ENCODE measurements at places on chromosomes 2 and 18. TPM values are rescaled to one million over a fixed set of nuclear protein-coding genes. Genes with fewer than 3 reads are reported as not detected.
A peak's percentile ranks its signal among the peaks of the same experiment; 100 is the strongest.

Gene COL4A4
- total RNA-seq: 36.1 TPM

DNA sequence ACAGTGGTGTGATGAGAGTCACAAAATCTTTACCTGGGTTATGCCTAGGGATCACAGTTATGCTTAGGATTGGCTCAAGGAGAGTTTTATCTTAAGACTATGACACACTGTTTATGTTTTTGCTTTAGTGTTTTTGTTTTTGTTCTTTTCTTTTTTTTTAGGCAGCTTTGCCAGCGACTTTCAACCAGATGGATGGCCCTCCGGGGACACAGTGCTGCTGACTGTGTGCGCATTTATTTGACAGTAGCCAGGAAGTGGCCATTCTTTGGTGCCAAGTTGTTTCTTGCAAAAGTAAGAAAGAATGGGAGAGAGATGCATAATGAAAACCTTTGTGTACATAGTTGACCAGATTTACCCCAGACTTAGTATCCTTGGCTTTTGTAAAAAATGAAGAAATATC, 15.1 kb upstream of the DYNC2LI1 start:
- no peak for DNase-seq

Gene CROCC2
- total RNA-seq: 0.26 TPM

Gene PROM2
- 6.0 TPM for total RNA-seq

- DNase-seq: no peak
These were observed 74.7 kb downstream of the TNFRSF11A start for GRCh38 chr18:62399781-62400308.

DNA sequence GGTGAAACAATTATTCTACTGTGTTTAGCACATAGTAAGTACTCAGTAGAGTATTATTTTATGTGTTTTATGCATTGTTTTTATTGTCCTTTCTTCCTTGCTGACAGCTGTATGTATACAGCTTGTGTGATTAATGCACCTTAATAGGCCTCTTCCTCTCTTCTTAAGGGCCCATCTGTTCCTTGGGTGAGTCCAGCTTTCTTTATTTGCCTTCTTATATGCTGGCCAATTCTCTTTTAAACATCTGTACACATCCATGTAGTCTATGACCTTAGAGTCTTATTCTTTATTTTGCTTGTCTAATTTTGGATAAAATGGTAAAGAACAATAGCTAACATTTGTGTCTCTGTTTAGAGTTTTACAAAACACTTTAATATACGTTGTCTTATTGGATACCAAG, 333.7 kb upstream of the MEIS1 start:
- no peak for DNase-seq

GRCh38 chr2:206092297-206092696, 6.3 kb upstream of the INO80D start:
- DNase-seq: no peak

Gene SPHKAP
- total RNA-seq: 0.35 TPM

DNA sequence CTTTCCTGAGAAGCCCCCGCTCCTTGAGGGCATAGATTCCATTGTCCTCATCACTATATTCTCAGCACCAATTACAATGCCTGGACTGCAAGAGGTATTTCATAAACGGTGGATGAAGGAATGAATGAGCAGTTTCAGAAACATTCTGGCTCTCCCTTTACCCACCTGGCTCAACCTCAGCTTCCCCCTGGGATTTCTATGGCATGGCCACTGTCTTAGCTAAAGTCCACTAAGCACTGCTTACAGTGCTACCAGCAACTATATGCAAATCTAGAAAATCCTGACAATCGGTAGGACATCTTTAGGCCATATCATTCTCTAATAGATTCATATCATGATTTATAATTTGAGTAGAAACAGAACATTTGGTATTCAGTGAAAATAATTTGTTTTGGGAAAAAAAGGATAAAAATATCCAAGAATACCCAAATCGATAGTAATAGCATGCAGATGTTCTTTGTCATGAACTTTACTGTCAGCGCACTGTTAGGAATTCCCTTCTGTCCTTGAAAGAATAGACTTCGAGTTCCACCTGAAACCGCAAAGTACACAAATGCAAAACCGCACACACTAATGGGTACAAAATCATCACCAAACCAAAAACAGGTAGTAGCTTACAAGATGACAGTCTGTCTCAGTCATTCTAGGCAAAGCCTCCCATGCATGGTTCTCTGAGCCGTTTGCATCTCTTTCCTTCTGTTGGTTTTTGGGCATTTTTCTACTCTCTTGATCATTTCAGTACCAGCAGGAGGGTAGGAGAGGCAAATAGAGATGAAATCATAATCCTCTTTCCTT, 303.6 kb upstream of the ID2 start:
- no peak for DNase-seq

Gene LONRF2
- total RNA-seq: 4.2 TPM

GRCh38 chr2:30509716-30510115, 62.7 kb downstream of the LCLAT1 start:
- no peak for DNase-seq

GRCh38 chr18:75360941-75361340, 66.6 kb downstream of the SMIM21 start:
- no peak for DNase-seq

Gene OR6B2
- not detected for total RNA-seq

Gene COMMD1
- 30.3 TPM for total RNA-seq

Gene PTPRN
- not detected for total RNA-seq

GRCh38 chr2:143577489-143577888, 448.3 kb downstream of the ARHGAP15 start:
- no peak for DNase-seq

Gene IL36B
- total RNA-seq: not detected

Gene CYP20A1
- 35.0 TPM for total RNA-seq

Gene ZNF804A
- total RNA-seq: 0.78 TPM

GRCh38 chr18:78072375-78072774, 822.7 kb downstream of the GALR1 start:
- no peak for DNase-seq

DNA sequence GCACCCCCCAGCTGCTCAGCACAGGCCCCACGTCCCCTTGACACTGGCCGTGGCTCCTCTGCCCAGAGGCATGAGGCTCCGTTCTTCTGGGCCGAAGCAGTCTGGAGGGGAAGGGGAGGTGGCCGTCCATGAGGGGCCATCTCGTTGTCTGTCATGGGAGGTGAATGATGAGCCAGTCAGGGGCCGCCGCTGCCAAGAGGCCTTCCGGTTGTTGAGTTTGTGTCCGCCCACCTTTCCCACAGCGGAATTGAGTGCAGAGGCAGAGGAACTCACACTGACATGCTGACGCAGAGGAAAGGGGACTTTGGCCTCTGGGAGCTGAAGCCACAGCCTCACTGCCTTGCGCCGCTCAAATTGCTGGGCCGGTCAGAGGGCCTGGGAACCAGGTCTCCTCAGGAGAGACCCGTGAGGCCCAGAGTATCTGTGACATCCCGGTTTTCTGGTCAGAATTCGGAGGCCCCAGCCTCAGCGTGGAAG, 268.4 kb downstream of the ATAD2B start:
- no peak for DNase-seq

GRCh38 chr18:27959101-27959500, 217.8 kb downstream of the CDH2 start:
- no peak for DNase-seq

GRCh38 chr18:52685316-52685715, 345.3 kb downstream of the DCC start:
- no peak for DNase-seq

Gene REG1B
- not detected for total RNA-seq

DNA sequence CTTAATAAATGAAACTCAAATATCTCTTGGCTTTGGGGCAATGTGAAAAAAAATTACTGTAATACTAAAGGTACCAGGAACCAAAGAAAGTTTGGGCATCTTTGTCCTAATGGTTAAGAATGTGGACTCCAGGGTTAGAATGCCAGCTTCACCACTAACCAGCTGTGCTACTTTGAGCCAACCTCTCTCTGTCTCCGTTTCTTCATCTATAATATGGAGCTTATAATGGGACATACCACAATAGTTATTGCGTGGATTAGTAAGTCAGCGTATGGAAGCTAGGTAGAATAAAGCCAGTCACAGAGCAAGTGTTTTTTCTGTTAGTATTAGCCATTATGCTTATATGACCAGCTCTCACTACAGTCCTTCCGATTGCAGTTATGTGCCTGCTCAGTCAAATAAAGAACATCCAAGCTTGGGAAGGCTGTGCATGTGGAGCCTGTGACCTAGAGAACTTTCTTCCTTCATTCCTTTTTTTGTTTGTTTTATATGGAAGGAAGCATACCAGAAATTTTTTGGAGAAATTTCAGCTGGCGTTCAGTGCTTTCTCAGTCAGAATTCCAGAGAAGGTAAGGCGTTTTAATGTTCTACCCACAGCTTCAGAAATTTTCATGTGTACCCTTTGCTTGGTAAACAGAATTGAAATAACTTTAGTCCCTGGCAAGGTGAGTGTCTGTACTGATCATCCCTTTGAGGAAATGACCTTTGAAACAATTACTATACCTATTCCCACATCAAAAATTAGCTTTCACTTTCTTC, 114.0 kb upstream of the RND3 start:
- DNase-seq: no peak

GRCh38 chr2:234306426-234307173, 190.3 kb downstream of the ARL4C start:
- no peak for DNase-seq

DNA sequence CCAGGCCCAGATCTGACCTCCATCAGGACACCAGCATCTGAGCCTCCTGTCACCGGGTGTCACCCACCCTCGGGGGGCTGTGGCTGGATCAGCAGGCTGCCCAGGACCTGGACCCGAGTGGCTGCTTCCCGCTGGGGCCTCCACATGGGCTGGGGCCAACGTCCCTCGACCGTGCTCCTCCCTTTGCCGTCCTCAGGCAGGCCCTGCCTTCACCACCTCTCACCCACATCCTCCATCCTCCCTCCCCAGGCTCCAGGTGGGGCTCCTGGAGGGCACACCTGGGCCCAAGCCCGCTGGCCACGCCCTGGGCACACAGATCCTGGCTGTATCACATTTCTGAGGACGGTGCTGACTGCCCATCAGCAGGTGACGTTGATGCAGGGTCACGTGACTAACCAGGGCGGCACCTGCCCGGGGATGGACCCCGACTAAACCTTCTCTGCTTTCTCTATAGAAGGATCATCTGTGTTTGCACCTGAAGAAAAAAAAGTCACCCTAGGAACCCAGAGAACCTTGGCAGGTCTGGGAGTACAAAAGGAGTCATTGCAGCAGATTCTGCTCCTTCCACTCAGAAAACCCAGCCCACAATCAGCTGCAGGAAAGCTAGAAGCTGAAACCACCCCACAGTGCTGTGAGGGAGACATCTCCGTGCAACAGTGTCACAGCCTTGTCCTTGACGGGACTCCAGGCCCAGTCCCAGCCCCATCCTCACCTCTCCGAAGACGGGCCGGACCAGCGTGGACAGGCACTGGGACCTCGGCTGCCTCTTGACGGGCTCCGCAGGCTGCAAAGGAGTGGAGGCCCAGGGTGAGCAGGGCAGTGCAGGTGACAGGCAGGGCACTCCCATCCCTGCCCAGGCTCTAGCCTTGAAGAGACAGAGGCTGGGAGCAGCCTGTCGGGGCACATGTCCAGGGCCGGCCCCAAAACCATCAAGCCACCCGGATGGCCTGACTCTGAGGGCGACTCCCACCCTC, 11.2 kb downstream of the STK25 start:
- DNase-seq: peak; percentile 60

Gene IFT172
- 19.2 TPM for total RNA-seq

GRCh38 chr2:109139002-109139401, 10.0 kb downstream of the SH3RF3 start:
- DNase-seq: no peak

- DNase-seq: no peak
These were observed 28.4 kb upstream of the RHOB start for GRCh38 chr2:20418519-20418918.

Gene FNDC4
- 2.0 TPM for total RNA-seq

DNA sequence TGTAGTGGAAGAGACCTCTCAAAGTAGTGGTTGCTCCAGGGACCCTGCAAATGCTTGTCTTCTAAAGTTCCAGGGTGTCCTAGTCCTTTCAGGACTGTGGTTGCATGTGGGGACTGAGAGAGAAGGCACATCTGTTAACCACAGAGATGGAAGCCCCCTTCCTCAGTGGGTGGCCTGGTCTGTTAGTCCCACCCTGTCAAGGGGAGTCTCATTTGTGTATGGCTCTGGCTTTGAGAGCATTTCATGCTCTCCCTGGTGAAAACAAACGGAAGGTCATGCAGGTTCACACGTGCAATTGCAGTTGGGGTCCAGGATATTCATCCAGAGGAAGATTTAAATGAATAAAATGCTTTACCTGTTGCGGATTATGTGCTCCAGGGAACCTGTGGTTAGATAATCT, 219.6 kb downstream of the PRKCE start:
- no peak for DNase-seq

DNA sequence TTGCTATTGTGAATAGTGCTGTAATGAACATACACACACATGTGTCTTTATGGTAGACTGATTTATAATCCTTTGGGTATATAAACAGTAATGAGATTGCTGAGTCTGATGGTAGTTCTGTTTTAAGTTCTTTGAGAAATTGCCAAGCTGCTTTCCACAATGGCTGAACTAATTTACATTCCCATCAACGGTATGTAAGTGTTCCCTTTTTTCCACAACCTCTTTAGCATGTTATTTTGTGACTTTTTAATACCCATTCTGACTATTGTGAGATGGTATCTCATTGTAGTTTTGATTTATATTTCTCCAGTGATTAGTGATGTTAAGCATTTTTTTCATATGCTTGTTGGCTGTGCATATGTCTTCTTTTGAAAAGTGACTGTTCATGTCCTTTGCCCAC, 86.7 kb downstream of the TTC27 start:
- no peak for DNase-seq

GRCh38 chr2:86216575-86217555, 17.6 kb downstream of the MRPL35 start:
- no peak for DNase-seq

DNA sequence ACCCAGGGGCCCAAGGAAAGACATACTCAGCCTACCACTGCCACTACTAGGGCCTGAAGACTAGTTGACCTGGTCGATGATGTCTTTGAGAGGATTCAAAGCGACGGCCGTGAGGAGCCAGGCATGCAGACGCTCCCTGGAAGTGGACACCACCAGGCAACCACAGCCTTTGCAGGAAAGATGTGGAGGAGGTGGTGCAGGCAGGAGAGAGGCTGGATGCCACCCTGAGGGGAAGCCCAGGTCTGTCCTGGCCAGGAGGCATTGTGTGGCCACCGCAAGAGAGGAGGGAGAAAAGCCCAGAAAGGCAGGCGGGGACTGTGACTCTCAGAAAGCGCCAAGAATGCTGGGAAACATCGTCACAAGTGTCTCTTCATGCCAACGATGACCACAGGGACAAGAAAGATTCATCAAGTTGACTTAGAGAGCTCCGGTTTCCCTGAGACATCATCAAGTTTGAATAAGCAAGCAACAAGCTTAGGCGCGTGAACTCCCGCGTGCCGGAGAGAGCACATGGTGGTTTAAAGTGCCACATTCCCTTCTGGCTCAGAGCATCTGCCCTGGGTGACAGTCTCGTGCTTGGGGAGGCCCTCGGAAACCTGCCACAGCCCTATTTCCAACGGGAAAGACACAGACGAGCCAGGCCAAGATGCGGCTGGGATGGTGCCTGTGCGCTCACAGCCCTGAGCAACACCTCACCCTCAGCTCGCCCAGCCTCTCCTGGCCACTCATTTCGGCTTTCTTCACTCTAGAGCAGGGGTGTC, 464.5 kb upstream of the SALL3 start:
- DNase-seq: no peak

Gene FAM161A
- total RNA-seq: 1.5 TPM
